ENCODE measurements at places on chromosomes 13 and 19.

- no peak for DNase-seq
Observed at GRCh38 chr13:99280166-99280565, 22.0 kb upstream of the GPR18 start.

GRCh38 chr13:72145383-72145782, 278.4 kb upstream of the DACH1 start:
- no peak for DNase-seq

DNA sequence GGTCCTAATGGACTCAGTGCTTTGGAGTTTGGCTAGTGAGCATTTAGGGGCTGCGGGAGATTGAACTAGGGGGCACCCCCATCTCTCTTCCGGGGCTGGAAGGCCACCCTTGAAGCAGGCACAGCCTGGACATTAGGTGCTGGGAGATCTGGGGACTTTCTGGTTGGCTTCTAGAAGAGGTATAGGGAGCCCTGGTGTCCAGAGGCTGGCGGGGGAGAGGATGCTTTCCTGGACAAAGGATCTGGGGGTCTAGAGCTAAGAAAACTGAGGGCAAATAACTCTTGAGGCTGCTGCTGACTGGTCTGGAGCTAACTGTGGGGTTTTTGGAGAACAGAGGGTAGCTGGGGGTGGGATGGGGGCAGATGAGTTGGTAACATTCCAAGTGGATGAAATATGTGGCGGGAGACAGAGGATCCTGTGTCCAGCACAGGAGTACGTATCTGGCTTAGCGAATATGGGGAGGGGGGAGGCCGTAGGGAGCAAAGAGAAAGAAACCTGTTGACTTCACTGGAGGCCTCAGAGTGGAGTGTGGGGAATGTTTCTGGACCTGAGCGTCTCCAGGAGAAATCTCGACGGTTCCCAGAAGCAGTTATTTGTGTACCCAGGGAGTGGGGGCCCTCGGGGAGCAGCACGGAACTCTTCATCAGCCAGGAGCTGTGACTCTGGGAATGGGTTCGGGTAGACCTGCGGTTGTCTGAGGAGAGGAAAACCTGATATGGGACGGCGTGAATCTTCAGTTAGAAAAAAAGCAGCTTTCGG, 1.4 kb downstream of the HNRNPUL1 start:
- no peak for DNase-seq

GRCh38 chr19:47232422-47233211, 1.6 kb upstream of the BBC3 start:
- DNase-seq = no peak

DNA sequence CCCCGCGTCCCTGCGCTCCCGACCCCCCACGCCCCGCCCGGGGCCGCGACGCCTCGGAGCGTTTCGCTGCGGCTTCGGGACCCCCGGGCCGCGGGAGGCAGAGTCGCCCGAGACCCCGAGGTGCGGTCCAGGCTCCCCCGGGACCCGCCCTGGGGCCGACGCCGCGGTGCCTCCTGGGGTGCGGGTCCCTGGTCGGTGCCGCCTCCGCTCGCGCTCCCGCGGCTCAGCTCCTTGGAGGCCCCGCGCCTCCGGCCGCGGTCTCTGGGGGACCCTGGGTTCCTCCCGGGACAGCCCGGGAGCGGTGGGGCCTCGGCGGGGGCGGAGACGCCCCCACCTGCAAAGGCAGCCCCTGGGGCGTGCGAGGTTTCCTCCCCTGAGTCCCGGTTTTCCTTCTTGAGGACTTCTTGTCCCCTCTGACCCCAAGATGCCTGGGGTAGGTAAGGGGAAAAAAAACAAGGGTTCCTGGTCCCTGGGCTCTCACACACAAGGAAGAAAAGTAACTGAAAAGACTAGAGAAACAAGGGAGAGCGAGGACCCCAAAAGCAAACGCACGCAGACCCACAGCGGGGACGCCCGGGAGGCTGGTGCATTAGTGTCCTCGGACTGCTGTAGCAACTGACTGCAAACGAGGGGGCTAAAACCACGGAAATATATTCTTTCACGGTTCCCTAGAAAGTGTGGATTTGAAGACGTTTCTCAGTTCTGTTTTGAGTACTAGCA, 740 bp downstream of the ZNF555 start:
- DNase-seq = peak; percentile 32

- no peak for DNase-seq
Observed at GRCh38 chr19:14565765-14566711, 5.8 kb downstream of the NDUFB7 start.

DNA sequence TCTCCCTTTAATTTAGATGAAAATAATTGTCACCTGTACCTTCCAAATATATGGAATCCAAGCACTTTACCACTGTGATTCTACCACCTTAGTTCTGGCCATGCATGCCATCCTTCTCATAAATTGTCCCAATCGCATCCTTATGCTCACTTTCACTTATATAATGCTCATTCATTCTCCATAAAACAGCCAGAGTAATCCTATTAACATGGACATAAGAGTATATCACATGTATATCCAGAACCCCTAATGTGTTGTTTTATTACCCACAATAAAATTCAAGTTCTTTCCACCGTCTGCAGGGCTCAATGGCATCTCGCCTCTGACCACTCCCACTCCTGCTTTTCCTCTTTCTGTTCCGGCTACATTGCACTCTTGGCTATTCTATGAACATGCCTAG, 597.5 kb upstream of the MIR17HG start:
- no peak for DNase-seq

- no peak for DNase-seq
Observed at GRCh38 chr19:35501684-35502083, 11.4 kb upstream of the KRTDAP start.

- DNase-seq = no peak
Observed at GRCh38 chr19:18737954-18738351, 53.2 kb downstream of the COMP start.

GRCh38 chr19:10226376-10227025, 4.6 kb downstream of the S1PR2 start:
- no peak for DNase-seq

DNA sequence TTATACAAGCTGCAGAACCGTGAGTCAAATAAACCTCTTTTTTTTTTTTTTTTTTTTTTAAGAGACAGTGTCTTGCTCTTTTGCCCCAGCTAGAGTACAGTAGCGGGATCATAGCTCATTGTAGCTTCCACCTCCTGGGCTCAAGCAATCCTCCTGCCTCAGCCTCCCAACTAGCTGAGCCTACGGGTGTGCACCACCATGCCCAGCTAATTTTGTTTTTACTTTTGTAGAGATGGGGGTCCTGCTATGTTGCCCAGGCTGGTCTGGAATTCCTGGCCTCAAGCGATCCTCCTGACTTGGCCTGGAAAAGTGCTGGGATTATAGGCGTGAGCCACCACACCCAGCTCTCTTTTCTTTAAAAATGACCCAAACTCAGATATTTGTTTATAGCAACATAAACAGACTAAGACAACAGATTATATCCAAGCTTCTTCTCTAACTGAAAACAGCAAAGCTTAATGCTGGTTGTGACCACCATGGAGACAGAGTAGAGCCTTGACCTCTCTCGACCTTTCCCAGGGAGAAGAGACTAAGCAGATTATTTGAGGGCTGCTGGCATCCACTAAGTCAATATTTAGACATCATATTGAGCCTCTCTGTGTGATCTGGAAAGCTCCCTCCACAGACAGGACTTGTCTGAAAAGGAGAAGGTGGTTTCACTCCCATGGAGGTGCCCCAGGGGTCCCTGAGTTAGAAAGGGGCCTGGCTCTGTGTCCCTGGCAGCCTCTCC, 150.0 kb downstream of the KCTD15 start:
- no peak for DNase-seq

DNA sequence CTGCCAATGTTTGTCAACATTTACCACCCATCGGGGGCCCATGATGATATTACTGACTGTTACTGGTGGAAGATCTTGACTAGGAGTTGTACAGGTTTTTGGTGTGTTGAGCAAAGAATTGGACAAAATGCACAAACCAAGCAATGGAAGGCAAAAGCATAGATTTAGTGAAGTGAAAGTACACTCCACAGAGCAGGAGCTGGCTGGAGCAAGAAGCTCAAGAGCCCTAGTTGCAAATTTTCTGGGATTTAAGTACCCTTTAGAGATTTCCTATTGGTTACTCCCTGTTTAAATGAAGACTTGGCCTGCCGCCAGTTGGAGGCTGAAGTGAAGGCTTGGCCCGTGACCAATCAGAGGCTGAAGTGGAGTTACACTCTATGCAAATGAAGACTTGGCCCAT, 128.6 kb upstream of the KL start:
- DNase-seq = no peak

- DNase-seq = no peak
Observed at GRCh38 chr19:5926641-5927440, 12.8 kb downstream of the CAPS start.

- no peak for DNase-seq
Observed at GRCh38 chr13:23987331-23987894, 90.1 kb upstream of the C1QTNF9B start.

- DNase-seq = no peak
Observed at GRCh38 chr13:23629566-23630272, 59.5 kb downstream of the TNFRSF19 start.

DNA sequence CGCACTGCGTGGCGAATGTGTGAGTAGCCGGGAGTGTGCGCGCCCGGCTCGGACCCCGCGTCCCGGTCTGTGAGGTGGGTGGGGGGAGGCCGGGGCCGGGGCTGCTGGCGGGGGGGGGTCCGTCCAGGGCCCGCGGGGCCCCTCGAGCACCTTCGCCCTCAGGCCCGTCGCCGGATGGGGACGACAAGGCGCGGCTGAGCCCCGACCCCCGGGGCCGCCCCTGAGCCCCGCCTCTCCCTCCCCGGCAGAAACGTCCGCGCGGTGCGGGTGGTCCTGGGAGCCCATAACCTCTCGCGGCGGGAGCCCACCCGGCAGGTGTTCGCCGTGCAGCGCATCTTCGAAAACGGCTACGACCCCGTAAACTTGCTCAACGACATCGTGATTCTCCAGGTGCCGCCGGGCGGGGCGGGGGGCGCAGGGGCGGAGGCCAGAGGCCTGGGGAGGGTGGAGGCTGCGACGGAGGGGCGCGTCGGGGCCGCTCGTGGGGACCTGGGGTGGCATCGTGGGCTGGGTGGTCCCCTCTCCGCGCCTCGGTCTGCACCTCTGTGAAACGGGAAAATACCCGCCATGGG, 997 bp downstream of the ELANE start:
- DNase-seq = no peak

DNA sequence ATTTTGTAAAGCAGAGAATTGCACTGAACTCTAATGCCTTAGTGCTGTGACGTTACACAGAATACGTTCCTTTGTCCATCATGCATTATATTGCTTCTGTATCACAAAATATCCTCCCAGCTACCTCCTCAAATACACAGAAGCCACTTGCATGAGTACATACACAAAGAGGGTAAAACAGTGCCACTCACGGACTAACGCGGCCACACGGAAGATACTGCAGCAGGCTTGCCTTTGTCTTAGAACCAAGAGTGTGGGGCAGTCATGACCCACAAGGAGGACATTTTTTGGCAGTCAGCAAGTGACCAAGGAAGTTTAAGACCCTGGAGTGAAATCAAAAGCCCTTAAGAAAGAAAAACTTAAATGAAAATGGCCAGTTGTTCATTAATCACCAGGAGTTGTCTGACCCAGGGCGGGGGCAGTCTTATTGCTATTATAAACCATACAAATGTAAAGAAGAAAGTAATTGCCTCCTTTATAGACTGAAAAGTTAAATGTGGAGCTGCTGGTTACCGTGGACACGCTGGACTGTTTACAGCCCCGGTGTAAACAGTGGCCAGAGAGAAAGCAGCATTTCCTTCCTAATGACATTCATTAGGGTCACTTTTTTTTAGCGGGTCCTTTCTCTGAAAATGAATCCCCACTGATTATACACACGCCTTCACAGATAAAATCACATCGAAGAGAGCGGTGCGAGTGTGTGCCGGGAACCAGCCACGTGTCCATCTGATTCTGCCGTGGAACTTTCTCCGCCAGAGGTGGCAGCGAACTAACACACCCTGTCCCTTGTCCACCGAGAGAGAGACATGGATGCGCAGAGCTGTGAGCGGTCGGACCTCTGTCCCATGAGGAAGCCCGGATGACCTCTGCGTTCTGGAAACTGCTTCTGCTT, 66.8 kb downstream of the SOX1 start:
- DNase-seq = no peak

DNA sequence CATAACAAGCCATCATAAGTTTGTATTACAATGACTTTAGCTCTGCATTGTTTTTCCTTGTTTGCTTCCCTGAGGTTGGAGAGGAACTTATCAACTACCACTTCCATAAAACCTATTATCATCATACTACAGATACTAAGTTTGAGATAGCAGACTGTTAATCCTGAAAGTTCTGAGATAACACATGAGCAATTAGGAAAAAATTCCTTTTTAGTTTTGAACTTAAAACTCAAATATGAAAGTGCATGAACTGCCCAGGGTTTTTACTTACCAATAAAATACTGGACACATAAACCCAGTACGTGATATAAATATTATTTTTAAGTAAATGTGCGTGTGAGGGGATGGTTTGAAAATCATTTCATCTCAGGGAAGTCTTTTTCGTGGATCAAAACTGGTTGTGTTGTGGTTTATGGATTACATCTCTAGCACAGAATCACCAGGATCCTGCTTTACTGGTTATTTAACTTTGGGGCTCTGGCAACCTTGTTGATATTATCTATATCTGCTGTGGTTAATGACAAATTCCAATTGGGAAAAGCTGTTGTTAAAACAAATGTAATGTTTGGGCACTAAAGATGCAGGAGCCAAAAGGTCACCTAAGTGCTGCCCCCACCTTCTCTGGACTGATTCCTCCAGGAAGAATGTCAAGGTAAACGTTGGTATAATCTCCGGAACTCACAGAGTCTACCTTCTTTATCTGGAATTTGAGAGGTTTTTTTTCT, 12.4 kb downstream of the CDX2 start:
- no peak for DNase-seq

DNA sequence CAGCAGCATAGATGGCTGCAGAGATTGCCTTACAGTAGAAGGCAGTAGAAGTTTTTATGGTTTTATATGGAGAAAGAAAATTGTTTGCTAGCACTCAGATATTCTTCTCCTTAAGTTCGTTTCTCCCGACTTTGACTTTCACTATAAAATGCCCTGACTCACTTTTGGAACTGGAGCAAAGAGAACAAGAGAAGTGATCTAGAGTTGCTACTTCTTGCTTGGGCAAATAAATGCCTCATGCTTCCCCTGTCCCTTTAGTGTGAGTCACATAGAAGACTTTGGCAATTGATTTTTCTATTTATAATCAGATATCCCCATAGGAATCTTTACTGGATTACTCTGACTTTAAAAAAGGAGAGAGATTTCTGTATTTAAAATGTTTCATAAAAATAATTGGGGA, 46.9 kb downstream of the ITGBL1 start:
- no peak for DNase-seq

DNA sequence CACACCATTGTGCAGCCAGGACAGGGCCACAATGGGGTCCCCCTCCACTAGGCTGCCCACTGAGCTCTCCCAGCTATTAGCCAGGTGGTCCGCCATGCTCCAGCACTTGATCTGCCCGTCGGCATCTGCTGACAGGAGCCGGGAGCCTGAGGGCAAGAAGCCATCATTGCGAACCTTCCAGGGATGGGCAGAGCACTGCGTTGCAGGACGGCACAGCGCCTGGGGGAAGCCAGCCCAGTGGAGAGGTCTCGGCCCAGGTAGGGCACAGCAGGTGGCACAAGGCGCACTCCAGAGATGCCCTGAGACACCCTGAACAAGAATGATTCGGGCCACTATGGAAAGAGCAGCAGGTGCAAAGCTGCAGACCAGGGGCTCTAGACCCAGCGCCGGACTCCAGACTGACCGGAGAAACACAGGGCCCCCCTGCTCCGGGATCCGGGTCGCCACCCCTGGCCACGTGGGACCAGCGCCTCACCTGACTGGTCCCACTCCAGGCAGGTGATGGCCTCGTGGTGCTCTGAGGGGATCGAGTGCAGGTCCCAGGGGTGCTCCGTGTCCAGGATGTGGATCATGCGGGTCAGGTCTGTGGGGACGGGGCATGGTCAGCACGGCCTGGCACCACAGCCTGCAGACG, 3.2 kb downstream of the MED16 start:
- no peak for DNase-seq

Measured in germinal center (tissue), 1 donor.